ENCODE measurements at places on chromosomes 7 and 10.

DNA sequence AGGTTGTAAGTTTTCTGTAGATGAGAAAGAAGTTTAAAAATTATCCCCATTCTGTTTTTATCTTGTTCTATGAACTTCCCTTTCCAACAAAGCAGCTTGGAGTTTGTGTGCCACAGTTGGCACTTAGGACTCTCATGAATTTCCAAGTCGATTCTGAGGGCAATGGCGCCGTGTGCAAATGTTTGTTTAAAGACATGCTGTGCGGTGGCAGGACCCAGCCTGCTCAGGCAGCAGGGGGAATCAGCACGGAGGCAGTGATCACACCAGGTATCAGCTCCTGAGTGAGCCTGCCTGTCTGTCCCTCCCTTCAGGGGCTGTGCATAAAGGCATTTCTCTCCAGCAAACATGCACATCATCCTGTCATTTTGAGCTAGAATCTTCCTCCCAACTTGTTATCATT is 109.8 kb upstream of the WDR11 start:
- no peak for DNase-seq

DNA sequence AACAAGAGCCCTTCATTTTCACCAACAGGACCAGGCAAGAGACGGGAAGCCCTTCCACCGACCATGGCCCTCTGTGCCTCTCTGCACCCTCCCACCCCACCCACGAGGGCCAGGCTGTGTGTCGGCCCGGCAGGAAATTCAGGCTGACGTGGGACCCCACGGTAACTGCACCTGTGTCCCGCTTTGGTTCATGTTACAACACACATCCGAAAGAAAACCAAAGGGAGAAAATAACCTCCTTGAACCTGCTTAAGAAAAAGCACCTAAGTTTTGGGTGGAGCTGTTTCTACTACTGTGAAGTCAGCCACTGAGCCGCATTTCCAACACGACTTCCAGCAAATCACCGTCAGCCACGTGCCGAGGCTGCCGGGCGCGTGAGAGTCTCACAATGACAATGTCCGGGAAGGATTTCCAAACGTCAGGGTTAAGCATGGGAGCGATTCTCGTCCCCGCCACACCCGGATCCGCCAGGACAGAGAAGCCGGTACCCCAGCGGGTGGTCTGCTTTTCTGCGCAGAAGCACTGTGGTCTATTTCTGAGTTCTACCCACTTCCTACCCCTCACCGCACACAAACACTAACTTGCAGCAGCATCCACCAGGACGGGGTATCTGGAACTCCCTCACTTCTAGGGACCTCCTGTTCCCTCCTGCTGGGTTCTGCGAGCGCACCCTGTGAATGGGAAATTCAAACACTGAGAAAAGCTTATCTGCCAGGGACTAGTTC is 36.6 kb downstream of the AMZ1 start:
- no peak for DNase-seq

DNA sequence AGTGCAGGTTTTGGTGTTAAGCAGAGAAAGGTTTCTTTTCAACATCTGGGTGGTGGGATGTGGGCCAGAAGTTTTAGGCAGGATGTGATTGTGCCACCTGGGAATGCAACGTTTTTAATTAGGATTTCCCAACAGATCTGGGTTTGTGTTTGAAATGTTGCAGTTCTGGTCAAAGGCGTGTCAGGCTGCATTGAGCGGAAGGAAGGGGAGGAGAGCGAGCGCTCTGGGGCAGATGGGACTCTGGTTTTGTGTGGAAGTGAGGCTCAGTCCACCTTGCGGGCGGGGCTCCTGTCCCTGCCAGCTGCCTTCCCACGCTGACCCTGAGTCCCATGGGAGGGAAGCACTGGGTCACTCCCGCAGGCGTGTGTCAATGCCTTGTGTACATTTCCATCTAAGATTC is 767.7 kb downstream of the KCNMA1 start:
- no peak for DNase-seq

GRCh38 chr10:28113202-28113601 is 114.3 kb upstream of the ODAD2 start:
- DNase-seq, result no peak

DNA sequence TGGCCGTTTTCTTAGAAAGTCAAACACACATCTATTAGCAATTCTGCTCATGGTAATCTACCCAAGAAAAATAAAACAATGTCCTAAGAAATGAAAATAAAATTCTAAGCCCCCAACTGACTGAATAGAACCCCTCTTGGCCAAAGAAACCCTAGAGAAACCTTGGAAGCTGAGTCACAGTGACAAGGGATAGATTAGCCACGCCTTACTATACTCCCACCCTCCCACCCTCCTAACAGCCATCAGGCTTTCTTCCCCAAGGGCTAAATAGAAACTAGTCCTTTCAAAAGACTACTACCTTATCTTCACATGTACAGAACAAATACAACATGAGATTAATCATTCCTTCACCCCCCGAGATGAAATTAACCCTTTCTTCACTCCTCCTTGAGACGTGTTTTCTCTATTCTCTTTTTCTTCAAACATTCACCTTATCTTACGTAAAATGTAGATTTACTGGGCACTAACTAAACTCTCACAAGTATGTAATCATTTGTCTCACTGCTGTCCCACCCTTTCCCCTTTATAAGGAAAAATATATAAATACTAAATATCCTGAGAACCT is 57.5 kb downstream of the HTR7 start:
- DNase-seq, result no peak

DNA sequence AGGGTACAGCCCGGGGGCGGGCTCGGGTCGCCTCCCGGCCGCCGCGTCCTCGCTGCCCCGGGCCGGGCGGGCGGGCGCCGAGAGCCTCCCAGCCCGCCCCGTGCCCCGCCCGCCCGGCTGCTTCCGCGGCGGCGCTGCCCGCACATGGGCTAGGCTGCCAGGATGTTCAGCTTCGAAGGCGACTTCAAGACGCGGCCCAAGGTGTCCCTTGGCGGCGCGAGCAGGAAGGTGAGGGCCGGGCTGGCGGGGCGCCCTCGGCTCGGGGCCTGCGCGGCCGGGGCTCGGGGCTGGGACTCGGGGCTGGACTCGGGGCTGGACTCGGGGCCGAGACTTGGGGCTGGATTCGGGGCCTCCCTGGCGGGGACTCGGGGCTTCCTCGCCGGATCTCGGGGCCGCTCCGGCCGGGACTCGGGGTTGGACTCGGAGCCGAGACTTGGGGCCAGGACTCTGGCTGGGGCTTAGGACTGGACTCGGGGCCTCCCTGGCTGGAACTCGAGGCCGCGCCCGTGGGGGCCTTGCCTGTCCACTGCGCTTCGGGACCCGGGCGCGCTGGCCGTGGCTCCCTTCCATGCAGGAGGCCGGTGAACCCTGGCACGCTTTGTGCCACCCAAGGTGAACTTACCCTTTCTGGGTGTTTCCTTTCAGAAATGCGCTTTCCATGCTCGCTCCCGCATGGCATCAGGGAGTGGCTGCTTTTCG is 534 bp downstream of the UBE3C start:
- peak; percentile 67 for DNase-seq

- no peak for DNase-seq
These were observed 366.9 kb downstream of the PHTF2 start for GRCh38 chr7:78165454-78165853.
